ENCODE measurements at places on chromosomes 6 and 20. TPM values are rescaled to one million over a fixed set of nuclear protein-coding genes. Genes with fewer than 3 reads are reported as not detected.
A peak's percentile ranks its signal among the peaks of the same experiment; 100 is the strongest.

DNA sequence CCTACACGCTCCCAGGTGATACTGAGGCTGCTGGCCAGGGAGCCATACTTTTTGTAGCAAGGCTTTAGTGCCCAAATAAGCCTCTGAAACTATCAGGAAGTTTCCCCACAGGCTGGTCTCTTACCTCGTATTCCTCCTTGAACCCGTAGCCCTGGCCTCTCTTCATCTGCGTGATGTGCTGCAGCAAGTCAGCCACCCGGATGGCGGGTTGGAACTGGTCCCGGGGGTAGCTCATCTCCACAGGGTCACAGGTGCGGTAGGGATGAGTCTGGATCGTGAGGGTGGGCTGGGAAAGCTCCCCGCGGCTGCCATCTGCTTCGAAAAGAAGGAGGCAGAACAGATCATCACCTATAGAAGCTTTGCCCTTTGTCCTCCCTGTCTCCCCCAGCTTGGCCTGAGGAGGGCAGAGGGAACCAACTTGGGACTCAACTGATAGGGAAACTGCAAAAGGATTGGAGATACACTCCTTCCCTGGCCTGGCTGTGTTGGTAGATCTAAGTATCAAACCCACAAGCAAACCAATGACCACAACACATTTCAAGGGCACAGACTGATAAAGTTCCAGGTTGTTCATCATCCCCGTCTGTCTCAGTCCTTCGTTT lies 543.2 kb upstream of the CHD6 start:
- DNase-seq: no peak

- peak; percentile 83 for DNase-seq
These were observed 46.8 kb downstream of the PYGB start for GRCh38 chr20:25294459-25295385.

GRCh38 chr6:169656546-169657283 lies 45.1 kb downstream of the WDR27 start:
- DNase-seq: no peak

DNA sequence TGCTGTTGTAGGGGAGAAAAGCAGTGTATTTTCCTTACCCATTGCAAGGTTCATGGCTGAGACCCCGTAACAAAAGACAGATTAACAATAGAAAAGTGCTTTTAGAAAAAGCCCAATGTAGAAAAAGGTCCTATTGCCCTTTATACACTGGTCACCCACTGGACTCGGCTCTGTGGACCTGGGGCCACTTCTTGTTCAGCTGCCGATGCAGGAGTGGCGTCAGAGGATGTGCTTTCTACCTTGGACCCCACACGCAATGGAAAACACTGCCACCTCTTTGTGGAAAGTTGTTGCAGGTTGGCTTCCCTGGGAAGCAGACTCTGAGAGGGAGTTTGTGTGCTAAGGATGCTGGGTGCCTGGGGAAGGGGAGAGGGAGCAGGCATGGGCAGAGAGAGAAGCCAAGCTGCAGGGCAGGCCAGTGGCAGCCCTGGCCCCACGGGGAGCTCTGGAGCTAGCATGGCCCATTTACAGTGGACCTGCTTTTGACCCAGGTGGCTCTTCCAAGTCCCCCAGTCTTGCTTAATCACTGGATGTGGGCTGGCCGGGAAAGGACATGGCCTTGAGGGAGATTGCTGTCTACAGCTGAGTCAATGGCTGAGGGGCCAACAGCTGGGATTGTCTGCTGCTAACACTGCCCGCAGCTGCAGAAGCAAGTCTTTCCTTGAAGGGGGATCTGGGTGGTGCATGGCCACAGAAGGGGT lies 142.9 kb downstream of the CDC5L start:
- no peak for DNase-seq

GRCh38 chr6:46013639-46014038 lies 2.0 kb downstream of the CLIC5 start:
- no peak for DNase-seq

- DNase-seq: no peak
These were observed 163.3 kb downstream of the TAF4 start for GRCh38 chr20:61902221-61902869.

The MRPS18A gene
- total RNA-seq: 33.5 TPM
